Stimulated activated CD4-positive, alpha-beta T cell treated with anti-CD3 and anti-CD28 coated beads, Interleukin-4, amount 100 ng/mL, for 24 hours (primary cell): ENCODE measurements at places on chromosomes 1 and 21.

DNA sequence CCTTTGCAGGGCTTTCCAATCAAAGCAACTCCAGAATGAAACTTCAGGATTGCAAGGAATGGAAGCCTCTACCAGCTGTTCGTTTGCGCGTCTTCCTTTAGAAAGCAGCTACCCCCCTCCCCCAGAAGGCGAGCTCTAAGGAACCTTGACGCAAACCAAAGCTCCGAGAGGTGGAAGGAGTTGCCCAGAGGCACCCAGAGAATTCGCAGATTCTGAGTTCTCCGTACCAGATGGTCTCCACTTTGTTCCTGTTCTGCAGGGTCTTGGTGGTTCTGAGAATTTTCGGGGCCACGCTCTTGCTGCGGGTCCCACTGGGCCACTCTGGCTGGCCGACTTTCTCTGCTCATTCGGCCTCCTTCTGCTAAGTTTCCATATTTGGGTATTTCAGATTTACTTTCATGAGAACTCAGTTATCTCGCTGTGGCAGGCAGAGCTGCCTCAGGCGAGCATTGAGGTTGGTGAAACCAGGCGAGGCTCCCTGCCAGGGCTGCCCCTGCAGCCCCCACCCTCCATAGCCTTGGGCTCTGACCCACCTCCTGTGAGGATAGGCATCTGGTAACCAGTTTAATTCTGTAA, 801 bp downstream of the TRAF5 start:
- no peak for DNase-seq

DNA sequence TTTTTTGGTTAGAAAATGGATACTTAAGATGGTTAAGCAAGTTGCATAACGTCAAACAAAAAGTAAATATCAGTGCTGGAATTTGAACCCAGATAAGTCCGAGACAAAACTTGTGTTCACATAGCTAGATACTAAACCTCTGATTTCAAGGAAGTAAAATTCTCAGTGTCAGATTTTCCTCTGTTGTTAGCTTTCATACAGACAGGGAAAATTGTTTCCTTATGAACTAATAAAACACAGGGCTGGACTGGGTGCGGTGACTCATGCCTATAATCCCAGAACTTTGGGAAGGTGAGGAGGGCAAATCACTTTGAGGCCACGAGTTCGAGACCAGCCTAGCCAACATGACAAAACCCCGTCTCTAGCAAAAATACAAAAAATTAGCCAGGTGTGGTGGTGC, 51.3 kb downstream of the PCNX2 start:
- no peak for DNase-seq

- no peak for DNase-seq
Measured at GRCh38 chr1:47684518-47684917, 246.7 kb downstream of the FOXD2 start.

- peak; percentile 22 for DNase-seq
Measured at GRCh38 chr1:226882187-226882586, 11.8 kb downstream of the PSEN2 start.

- DNase-seq: no peak
Measured at GRCh38 chr1:158068918-158069317, 75.5 kb downstream of the KIRREL1 start.

DNA sequence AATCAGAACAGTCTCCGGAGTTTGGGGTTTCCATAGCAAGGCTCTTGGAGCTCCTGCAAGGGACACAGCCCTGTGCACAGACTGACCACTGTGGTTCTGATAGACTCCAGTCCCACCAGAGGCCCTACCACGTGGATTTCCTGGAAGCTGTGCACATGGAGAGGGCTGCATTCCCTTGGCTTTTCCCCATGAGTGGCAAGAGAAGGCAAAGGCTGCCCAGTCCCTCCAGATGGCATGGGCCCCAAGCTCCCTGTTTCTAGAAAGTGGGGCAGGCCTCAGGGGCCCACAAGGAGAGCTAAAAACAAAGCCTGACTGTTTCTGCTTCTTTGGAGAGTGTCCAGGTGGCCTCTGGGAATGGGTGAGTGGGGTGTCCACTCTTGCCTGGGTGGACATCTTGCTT, 87.5 kb downstream of the DDX20 start:
- no peak for DNase-seq

GRCh38 chr1:62269851-62270495, 49.3 kb downstream of the KANK4 start:
- no peak for DNase-seq
